ENCODE measurements at places on chromosomes 5 and 9.
A peak's percentile ranks its signal among the peaks of the same experiment; 100 is the strongest.

GRCh38 chr5:134994560-134995156 is 27.0 kb downstream of the CATSPER3 start:
- DNase-seq, result no peak

DNA sequence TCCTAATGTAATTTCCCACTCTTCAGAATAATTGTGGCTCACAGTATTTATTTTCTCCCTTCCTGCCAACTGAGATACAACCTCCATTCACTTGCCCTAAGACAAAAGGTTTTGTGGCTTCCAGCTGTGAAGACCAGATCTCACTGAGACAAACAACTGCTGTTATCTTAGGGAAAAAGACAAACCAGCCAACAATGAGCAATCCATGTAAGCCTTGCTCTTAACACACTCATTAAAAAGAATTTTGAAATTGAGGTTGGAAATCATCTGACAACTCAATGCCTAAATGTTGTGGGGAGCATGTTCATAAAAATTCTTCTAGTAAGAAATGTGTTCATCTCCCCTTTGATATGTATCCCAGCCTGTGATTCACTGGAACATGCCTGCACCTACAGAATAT is 132.9 kb downstream of the ADAMTSL1 start:
- no peak for DNase-seq

DNA sequence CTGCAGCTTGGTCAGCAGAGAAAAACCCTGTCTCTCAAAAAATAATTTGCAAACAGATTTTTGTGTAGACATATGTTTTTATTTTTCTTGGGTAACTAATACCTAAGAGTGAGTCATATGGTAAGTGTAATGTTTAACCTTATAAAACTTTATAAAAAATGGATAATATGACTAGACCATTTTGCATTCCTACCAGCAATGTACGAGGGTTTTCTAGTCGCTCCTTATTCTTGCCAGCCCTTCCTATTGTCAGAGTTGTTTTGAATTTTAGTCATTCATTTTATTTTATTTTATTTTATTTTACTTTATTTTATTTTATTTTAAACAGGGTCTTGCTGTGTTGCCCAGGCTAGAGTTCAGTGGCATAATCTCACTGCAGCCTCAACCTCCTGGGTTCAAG is 37.8 kb downstream of the RABGAP1 start:
- no peak for DNase-seq

DNA sequence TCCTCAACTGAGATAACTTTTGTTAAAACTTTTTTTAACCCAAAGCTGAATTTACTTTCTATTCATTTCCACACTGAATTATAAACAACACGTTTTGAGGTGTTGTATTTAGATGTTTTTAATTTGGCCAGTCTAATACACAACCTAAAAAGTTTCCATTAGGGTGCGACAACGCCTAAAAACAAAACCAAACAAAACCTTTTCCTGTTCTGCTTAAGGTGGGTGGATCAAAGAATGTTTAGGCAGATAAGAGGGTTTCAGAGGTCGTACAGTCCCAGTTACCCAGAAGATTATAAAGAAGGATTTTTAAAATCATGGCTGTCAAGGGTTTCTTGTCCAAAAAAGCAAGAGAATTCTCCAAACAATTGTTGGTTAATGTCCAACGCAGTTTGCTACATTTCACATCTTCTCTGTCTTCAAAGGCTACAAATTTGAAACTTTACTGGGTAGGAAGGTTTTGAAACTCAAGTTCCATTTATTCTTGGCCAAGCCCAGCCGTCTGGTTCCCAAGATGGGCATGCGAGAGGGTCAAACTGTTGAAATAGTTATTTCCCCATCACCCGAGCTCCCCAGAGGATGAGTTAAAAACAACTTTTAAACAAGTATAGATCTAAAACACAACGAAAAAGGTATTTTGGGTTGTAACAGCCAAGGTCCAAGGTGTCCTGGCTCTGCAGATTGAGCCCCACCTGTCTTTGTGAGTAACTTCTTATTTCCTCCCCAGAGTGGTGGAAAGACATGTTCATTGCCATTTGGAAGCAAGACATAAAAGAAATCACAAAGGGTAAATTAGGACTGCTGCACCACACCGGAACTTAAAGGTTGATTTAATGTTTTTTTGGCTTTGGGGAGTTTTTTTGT is 122.8 kb upstream of the MAP3K1 start:
- no peak for DNase-seq

GRCh38 chr9:69622676-69623075 is 49.5 kb downstream of the APBA1 start:
- no peak for DNase-seq

- DNase-seq, result no peak
Measured at GRCh38 chr9:130693101-130693425, 517 bp upstream of the EXOSC2 start.

GRCh38 chr5:121500310-121500709 is 351.4 kb upstream of the FTMT start:
- DNase-seq, result no peak

DNA sequence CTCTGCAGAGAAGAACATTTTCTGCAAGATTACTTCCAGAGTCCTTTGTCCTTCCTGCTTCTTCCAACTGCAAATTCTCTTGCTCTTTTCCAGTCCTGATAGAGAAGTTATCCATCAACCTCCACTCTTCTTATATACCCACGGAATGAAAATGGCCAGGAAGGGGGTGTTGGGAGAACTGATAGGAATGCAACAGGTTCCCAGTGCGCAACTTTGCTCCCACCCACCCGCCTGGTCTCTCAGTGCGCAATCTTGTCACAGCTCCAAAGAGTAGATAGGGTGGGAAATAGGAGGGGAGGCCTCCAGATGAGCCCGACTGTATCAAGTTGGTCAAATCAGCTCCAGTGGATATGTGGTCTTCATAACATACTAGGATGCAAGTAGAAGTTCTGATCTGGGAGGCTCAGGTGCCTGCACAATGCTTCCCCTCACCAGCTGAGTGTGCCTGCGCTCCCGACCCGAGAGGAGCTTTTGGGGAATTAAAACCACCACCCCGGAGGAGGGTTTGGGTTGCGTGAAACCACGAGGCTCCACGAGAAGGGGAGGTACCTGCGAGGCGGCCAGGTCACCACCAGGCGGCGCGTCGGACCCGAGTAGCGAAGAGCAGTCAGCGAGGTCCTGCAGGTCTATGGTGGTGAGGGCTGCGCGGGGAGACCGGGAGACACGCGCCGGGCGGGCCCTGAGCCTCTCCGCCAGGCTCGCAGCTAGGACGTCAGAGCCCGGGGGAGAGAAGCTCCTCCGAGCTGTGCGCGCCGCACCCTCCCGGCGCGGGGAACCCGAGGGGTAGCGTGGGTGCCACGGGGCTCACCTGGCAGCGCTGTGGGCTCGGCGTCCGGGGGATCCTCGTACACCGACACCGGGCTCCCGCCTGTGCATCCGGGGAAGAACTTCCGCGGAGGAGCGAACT is 835 bp downstream of the MCIDAS start:
- DNase-seq, result peak; percentile 87

DNA sequence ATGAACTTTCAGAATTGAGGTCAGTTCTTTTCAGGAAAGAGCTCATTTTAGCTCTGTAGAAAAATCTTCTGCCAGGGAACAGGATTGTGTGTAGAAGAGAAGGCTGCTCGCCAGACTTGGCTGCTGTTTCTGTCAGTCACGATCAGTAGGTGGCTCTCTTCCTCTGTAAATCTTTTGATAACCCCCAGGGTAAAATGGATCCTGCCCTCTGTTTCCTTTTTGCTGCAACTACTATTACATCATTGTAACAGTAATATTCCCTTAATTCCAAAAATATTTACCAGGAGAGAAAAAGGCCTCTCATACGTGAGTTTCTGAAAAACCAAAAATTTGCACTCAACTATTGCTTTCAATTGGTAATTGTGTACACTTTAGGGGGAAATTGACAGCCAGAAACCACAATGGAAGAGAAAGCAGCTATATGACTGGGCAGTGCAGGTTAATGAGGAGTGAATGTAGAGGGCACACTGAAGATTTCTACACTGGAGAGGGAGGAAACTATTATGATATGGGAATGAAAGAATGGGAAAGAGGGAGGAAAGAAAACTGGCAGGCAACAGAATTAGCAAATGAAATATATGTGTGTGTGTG is 12.3 kb downstream of the IFNA21 start:
- DNase-seq, result no peak

- DNase-seq, result no peak
Measured at GRCh38 chr9:91144769-91145168, 216.9 kb downstream of the AUH start.

GRCh38 chr9:38047301-38048251 is 21.5 kb downstream of the SHB start:
- DNase-seq, result no peak

DNA sequence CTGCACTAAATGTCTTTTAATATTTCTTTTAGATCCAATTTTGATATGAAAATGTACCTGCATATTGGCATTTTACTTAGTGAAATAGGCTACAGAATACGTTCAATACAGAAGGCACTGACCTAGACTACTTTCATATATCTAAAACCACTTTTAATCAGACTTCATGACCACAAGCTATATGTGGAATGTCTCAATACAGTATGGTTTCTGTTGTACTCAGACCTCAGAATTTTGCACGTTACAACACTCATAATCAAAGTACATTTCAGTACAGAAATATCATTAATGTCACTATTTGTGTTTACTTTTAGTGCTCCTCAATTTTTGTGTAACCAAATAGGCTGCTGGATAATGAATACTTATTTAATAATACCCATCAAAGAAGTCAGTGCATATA is 74.8 kb downstream of the MEF2C start:
- DNase-seq, result no peak

- DNase-seq, result no peak
Measured at GRCh38 chr5:127562252-127562651, 44.8 kb downstream of the PRRC1 start.

DNA sequence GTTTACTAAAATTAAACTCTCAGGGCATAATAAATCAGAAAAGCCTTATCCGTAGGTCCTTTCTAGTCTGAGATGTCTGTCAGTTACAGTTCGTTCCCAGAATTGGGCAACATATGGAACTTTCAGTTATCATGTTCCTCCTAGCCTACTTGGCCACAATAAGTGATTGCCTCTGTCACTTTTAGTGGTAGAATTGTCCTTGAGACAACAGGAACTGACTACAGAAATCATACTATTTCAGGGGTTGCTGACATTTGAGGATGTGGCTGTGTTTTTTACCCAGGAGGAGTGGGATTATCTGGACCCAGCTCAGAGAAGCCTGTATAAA is 956 bp downstream of the ZNF189 start:
- no peak for DNase-seq

DNA sequence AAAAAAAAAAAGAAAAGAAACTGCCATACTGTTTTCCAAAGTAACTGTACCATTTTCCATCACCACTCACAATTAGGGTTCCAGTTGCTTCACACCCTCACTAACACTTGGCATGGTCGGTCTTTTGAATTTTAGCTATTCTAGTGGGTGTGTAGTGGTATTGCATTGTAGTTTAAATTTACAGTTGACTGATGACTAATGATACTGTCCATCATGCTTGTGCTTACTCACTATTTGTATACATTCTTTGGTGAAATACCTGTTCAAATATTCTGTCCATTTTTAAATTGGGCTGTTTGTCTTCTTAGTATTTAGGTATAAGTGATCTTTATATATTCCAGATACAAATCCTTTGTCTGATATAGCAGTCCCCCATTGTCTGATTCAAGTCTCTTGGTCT is 36.2 kb upstream of the ZNF169 start:
- no peak for DNase-seq

- no peak for DNase-seq
Measured at GRCh38 chr9:8686516-8686915, 886.9 kb upstream of the DMAC1 start.

DNA sequence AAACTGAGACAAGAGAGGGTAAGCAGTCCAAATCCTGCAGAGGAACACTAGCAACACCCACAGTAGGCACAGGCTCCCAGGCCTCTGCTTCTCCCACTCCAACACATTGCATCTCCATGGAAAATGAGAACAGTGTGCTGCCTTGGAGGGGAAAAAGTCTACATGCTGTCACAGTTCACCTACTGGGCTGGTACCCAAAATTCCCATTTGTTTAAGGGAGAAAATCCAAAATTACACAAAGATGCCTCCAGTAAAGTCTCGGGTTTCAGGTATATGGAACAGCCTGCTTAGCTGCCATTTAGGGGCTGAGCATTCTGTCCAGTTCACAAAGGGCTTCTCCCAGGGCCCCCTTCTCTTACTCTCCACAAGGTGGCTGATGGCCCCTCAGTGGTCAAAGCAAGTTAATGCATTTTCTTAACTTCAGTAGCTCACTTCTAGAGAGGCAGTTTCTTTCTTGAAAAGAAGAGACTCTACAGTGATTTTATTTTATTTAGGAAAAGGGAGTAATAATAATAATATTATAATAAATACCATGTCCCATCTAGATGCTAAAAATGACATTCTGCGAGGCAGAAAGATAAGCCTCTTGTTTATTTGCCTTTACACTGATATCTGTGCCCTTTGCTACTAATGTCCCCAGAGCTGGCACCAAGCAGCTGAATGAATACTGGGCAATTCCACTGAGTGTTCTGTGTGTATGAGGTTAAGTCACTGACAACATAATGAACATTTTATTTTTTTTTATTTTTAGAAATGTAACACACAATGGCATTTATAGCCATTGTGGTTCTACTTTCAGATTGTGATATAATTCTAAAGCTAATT is 89.4 kb downstream of the RGS7BP start:
- no peak for DNase-seq

DNA sequence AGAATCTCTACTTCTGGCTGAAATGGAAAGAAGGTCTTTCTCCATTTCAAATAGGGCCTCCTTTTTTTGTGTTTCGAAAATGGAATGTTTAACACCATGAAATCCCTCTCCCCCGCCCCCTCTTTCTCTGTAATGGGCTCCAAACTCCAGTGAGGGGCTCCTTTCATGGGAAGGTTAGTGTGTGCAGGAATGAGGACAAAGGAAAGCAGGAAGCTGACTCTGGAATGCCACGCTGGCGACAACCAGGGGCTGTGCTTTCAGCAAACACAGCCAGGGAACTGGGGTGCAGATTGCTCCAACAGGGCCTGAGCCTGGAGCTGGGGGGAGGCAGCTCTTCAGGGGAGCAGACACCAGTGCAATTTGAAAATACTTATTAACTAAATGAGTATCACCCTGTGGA is 82.8 kb downstream of the CRB2 start:
- DNase-seq, result no peak

DNA sequence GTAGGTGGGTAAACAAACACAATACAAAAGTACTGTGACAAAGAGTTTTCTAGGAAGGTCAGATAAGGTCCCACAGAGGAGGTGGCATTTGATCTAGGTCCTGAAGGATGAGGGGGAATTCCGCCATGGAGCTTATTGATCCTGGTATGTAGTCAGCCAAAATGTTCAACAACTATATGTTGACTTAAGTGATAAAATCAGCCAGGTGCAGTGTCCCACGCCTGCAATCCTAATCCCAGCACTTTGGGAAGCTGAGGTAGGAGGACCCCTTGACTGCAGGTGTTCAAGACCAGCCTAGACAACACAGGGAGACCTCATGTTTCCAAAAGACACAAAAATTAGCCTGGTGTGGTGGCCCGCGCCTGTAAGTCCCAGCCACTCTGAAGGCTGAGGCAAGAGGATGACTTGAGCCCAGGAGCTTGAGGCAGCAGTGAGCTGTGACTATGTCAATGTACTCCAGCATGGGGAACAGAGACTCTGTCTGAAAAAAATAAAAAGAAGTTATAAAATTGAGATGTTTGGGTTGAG is 46.4 kb upstream of the PLIN2 start:
- DNase-seq, result no peak

Measured in NCI-H2171 (cell line).